Body of pancreas (tissue), 4 donors: ENCODE measurements at places on chromosomes 4 and X. TPM values are rescaled to one million over a fixed set of nuclear protein-coding genes. Genes with fewer than 3 reads are reported as not detected.

DNA sequence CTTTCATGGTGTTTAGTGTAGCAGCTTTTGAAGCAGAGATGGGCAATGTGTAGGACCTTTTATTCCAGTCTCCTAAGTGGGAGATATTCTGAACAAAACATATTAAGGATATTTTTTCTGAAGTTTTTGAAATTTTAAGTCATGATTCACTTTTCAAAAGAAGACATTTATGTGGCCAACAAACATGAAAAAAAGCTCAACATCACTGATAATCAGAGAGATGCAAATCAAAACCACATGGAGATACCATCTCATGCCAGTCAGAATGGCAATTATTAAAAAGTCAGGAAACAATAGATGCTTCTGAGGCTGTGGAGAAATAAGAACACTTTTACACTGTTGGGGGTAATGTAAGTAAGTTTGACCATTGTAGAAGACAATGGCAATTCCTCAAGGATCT is 76.0 kb downstream of the FAT4 start:
- DNase-seq = no peak

DNA sequence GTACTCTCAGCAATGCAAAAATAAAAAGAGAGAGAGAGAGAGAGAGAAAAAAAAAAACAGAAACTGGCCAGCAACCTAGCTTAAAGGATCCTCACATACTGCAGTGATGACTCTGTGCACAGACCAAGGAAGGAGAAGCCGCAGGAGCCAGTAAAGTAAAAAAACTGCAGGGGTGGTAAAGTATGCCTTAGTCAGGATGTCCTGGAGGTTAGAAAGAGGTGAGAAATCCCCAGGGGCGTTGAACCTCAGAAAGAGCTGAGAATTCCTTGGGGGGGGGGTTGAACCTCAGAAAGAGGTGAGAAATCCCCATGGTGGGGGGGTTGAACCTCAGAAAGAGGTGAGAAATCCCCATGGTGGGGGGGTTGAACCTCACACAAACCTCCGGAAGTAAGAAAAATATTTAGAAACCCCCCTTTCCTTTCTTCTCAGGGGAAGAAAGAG is 48.0 kb downstream of the MAGEA9 start:
- DNase-seq = no peak

The SPOCK3 gene
- not detected for total RNA-seq

DNA sequence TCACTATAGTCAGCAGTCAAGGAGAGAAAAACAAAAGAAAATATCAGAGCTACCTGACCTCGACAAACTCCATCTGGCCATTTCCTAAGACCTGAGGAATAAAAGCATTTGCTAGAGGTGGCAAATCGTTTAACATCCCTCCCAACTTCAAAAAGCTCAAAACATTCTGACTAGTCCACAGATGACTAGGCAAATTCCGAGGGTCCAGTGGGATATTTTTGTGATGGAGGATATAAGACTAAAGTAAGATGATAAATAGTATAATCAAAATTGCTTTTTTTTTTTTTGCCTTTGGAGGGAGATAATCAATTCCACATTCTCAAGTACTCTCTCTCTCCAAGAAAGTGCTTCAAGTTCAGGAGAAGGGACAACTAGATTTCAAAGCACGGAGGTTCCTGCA is 119.1 kb upstream of the ETNPPL start:
- DNase-seq = no peak

The NAP1L2 gene
- 0.66 TPM for total RNA-seq

DNA sequence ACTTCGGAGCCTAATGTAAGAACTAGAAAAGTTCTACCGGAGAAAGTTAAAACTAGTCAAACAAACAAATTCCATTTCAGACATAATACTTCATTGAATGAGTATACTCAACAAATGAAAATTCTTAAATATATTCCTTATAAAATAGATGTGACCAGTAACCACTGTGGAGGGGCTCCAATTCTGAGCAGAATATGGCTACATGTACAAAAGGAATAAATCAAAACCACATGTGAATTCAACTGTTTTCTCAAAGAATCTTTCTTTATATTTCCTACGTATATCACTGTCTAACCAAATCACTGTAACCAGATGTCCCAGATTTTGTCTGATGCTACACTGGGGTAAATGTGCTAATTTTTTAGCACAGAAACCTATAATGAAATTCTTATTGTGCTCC is 49.0 kb downstream of the HTN1 start:
- DNase-seq = no peak

DNA sequence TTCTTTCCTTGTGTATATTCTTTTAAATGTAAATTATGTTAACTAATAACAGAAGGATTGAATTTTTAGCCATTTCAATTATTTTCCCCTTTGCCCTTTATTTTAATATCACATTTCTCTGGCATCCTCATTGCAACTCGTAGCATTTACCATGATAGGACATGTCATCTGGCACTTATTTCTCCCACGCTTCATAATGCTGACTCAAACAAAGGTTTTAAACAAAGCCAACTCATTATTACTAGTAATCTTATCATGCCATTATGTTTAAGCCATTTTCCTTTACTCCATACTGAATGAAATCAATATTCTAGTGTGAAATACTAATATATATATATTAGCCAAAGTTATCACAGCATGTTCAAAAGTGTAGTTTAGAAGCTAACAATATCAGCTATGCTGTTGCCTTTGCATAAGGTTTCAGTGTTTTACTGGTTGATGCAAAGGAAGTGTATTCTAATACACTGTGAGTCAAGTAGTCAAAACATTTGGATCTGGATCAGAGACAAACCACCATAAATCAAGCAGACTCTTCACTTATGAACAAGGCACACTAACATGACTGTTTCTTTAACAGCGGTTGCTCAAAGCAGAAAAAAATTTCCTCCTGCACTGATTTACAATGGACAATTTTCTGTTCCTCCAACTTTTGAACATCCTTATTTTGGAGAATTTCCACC is 281.6 kb downstream of the SLC7A11 start:
- no peak for DNase-seq

- DNase-seq = no peak
Observed at GRCh38 chr4:32560306-32560705, 1840.1 kb downstream of the PCDH7 start.

DNA sequence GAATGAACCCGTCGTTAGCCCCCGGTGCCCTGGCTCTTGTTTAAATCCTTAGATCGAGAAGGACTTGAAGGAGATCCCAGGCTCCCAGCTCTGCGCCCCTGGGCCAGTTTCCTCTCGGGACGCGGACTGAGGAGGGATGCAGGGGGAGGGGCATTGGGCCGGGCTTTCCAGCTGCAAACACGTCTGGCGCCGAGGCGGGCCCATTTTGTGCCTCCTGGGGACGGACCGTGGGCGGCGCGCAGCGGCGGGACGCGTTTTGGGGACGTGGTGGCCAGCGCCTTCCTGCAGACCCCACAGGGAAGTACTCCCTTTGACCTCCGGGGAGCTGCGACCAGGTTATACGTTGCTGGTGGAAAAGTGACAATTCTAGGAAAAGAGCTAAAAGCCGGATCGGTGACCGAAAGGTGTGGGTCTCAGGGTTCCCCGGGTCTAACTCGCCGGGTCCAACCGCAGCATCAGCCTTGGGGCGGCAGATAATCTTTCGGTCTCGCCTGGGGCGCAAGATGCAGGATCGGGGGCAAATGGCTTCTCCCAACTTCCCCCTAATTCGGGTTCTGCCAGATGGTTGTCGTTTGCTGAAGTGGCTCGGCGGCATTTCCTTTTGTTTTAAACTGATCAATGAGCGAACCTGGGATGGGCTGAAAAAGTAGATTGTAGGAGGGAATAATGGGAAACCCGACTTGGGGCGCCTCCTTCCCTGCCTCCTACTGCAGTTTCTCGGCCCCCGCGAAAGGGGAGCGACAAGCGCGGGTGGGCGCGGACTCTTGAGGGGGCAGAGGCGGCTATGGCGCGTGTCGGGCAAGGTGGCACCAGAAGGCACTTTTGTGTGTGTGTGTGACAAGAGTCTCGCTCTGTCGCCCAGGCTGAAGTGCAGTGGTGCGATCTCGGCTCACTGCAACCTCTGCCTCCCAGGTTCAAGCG is 2.9 kb downstream of the PDGFRA start:
- DNase-seq = no peak
